Hematopoietic multipotent progenitor cell treated with erythropoietin and hydrocortisone succinate and interleukin-3 and kit ligand, for 17 days (in vitro differentiated cells): ENCODE measurements at places on chromosomes 12 and 14.

GRCh38 chr12:116806845-116807440, 68.8 kb downstream of the RNFT2 start:
- DNase-seq: no peak

- DNase-seq: no peak
Observed at GRCh38 chr12:120121766-120122293, 5.3 kb upstream of the RAB35 start.

GRCh38 chr12:93743229-93743998, 66.2 kb downstream of the CRADD start:
- DNase-seq: no peak

DNA sequence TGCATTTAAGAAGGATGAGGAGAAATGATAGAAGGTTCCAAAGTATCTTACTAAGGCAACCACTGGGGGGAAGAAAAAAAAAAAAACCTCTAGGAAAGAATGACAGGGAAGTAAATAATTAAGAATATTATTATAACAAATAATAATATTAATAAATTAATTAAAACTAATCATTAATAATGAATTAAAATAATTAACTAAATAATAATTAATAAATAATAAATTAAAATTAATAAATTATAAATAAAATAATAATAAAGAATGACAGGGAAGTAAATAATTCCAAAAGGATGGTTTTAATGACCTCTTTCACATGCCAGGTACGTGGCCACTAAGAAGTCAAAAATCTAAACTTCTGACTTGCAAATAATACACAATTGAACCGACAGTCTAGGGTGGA, 9.9 kb downstream of the DBX2 start:
- no peak for DNase-seq

- DNase-seq: no peak
Observed at GRCh38 chr12:132188916-132189325, 44.7 kb downstream of the NOC4L start.

DNA sequence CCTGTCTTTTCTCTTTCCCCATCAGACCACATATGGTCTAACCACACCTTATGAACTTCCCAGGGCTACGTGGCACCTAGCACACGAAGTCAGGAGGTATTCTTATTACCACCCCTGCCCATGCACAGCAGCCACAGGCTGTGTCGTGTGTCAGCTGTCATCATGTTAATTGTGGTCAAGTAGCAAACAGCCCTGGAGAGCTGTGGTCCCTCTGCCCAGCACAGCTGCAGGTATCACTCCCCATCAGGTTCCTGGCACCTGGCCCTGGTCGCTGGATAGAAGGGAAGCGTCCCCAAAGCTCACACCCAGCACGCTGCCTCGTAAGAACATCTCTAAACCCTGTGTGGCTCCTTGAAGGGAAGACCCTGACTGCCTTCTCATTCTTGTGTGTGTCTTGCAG, 45.4 kb downstream of the CLMN start:
- DNase-seq: no peak

DNA sequence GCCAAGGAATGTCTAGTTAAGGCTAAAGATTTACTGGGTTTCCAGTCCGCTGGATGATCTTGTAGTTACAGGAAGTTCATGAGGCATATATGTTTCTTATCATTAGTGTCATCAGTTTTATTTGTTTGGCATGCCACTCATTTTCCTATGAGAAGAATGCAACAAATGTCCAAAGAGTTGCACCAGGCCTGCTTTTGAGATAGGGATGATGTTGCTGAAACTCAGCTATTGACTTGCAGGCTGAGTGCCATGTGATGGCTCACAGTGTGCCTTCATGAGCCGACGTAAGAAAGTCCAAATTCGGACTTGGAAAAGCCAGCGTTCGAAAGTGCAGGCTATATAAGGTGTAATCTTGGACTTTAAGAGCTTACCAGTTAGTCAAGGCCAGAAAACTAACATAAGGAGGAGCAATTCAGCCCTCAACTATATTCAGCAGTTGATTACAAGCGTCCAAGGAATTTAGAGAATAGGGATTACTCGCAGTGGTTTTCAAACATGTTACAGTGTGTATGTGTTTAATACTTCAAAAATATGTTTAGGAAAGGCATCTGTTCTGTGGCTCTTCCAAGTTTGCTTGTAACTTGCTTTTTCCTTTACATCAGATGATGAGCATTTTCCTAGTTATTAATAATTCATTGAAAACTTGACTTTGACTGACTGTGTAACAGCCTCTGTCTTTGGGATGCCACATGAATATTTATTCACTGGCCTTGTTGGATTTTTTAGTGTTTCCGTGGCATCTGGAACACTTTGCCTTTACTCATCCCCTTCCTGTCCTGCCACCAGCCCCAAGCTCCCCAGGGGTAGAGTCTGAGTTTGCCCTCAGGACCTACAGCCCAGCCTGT, 101.3 kb downstream of the LGMN start:
- DNase-seq: no peak

DNA sequence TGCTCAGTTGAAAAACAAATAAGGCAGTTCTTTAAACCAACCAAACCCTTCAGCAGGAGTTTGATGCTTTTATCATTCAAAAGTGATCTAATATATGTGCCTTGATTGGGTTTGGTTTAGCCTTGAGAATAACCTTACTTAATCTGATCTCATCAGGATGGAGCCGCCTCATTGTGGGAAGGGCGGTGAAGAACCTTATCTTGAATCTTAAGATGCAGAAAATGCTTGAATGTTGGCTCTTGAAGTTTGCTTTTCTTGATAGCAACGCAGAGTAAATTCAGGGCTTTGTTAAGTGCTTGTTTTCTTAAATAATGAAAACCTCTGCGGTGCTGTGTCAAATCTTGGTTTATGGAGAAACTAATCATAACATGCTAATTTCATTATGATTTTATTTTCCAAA, 138.2 kb downstream of the MON2 start:
- peak; percentile 26 for DNase-seq

- no peak for DNase-seq
Observed at GRCh38 chr12:58224536-58225105, 283.3 kb downstream of the ATP23 start.

DNA sequence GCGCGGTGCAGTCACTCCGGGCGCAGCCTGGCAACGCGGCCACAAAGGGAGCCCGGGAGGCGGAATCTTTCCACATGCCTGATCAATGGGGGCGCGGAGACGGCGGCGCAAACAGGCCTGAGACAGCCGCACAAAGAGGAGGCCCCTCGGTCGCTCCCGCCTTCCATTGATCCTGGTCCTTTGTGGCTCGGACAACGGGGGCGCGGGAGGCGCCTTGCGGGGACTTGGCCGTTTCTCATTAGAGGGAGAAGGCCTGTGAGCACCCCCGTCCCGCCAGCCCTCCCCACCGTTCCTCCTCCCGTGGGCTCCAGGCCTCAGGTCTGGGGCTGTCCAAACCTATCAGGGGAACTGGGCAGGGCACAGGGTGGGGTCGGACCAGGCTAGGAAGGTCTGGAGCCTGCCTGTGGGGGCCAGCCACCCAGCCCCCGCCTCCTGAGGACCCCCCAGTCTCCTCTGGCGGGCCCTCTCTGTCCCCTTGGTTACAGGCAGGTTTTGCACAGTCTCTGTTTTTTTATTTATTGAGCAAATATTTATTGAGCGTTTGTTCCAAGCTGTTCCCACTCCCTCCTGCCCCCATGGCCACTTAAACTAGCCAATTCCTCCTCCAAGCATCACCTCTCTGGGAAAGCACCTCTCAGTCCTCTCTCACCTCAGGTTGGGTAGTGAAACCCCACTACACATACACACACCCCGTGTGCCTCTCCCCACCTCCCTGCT, 29.0 kb upstream of the MSI1 start:
- DNase-seq: no peak

- no peak for DNase-seq
Observed at GRCh38 chr12:110816248-110816647, 30.5 kb upstream of the CCDC63 start.

DNA sequence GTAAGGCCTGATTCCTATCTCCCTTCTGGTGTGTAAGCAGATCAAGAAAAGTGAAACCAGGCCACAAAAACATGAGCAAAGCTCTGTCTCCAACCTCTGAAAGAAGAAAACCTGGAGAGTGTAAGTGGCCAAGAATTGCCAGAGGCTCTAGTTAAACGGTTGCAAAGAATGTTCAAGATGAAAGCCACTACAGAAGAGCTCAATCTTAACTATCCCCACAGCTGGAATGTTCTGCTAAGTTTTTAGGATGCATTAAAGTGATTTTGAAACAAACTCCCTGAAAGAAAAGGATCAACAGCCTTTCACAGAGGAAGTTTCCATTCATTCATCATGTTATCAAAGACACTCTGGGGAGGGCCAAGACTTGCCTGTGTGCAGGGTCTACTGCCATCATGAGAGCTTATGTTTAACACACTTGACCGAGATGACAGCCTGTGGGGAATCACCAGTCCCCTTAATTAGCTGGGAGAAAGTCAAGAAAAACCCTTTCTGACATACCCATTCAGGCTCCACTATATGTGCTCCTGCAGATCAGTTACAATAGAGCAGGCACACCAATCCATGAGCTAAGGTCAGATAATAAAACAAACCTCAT, 128.0 kb upstream of the OVCH1 start:
- DNase-seq: no peak

GRCh38 chr12:86621957-86622356, 365.8 kb upstream of the MGAT4C start:
- no peak for DNase-seq

DNA sequence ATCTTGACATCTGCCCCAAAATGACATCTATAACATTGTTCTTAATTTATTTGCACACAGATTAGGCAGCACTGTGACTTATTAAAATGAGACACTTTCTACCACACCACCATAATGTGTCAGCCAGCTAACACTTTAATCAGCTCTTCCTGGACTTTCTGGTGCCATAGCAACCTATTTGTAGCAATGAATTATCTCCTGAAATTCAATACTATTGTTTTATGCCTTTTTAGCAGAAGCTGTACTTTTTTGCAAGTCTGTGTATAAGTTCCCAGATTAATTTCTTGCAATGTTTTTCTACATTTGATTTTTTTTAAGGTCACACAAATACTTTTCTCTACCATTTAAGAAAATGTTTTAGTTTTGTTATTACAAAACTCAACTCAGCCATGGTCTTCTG, 72.8 kb upstream of the SAV1 start:
- DNase-seq: no peak

DNA sequence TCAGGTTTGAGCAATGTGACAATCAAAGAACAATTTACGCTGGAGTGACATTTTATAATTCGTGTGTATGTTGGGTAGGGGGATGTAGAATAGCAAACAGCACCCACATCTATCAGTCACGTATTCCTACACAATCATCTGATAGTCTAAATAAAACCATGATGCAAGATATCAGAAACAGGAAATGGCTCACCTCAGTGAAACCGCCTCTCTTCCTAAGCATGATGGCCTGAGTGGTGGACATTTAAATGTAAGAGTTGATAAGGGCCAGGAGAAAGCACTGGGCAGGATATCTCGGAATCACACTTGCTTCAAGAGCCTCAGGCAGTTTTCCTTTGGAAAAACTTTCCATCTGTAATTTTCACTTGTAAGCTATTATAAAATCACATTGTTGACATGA, 128.2 kb downstream of the GRIP1 start:
- DNase-seq: no peak

- DNase-seq: no peak
Observed at GRCh38 chr12:130573235-130573634, 142.9 kb downstream of the RIMBP2 start.

DNA sequence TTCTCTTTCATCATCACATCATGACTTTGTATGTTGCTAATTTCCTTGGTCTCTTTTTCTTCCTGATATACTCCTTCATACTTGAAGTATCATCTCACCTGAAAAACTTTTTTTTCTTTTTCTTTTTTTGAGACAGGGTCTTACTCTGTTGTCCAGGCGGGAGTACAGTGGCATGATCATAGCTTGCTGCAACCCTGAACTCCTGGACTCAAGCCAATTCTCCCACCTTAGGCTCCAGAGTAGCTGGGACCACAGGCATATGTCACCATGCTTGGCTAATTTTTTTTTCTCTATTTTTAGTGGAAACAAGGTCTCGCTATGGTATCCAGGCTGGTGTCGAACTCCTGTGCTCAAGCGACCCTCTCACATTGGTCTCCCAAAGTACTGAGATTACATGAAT, 107.6 kb downstream of the RALGAPA1 start:
- no peak for DNase-seq

GRCh38 chr12:48084066-48084465, 21.8 kb downstream of the SENP1 start:
- peak; percentile 57 for DNase-seq

DNA sequence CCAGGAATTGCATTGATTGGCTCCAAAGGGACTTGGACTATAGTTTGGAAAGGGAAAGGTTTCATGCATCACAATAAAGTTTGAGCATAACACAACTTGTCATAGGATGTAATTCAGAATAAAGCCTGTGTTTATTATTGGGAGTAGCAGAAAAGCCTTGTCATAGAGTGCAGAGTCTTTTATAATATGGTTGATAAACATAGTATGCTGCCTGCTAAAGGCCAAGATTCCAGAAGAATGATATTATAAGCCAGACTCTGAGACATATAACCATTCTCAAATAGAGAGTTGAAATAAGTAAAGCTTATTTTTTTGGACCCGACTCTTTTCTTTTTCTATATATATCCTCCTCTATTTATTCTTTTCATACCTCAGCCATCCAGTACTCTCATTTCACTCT, 207.3 kb downstream of the LRIG3 start:
- no peak for DNase-seq

DNA sequence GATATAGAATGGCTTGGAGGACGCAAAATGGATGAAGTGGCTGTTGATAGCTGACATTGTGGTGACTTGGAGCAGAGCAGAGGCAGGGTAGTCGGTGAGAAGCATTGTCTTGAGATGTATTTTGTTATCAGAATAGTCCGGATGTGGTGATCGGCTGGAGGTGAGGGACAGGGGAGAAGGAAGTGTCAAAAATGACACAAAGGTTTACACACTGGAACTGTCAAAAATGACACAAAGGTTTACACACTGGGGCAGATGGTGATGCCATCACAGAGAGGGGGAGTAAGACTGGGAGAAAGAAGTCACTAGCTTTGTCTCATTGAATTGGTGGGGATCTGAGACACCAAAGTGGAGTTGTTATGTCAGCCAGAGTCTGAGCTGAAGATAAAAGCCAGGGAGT, 30.1 kb downstream of the CDKL1 start:
- no peak for DNase-seq

DNA sequence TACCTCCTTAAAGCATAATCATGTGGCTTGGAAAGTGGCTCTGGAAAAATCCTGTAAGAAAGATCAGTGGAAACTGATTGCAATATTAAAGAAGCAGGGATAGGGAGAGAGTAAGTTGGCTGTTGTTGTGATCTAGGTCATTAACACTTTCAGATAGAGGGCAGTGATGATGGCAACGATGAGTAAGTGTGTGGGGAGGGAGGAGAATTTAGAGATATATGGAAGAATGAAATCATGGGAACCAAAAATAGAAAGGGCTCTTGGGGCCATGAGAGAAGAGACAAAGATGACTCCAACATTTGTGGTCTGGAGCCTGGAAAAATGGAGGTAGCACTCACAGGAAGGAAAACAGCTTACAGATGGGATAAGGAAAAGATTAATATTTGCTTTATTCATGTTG, 23.3 kb downstream of the SNRPF start:
- no peak for DNase-seq
